ENCODE measurements at places on chromosomes 6 and 20.

DNA sequence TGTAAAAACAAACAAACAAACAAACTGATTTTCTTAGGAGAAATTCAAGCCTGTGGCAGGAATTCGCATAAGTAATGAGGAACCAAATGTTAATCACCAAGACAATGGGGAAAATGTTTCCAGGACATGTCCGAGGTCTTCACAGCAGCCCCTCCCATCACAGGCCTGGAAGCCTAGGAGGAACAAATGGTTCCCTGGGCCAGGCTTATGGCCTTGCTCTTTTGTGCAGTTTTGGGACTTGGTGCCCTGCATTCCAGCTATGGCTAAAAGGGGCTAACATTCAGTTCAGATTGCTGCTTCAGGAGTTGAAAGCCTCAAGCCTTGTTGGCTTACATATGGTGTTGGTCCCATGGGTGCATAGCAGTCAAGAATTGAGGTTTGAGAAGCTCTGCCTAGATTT lies 1372.7 kb upstream of the CITED2 start:
- no peak for DNase-seq

- no peak for DNase-seq
Observed at GRCh38 chr6:28922004-28922820, 1.6 kb downstream of the TRIM27 start.

- no peak for DNase-seq
Observed at GRCh38 chr6:36220226-36220625, 23.7 kb downstream of the BRPF3 start.

DNA sequence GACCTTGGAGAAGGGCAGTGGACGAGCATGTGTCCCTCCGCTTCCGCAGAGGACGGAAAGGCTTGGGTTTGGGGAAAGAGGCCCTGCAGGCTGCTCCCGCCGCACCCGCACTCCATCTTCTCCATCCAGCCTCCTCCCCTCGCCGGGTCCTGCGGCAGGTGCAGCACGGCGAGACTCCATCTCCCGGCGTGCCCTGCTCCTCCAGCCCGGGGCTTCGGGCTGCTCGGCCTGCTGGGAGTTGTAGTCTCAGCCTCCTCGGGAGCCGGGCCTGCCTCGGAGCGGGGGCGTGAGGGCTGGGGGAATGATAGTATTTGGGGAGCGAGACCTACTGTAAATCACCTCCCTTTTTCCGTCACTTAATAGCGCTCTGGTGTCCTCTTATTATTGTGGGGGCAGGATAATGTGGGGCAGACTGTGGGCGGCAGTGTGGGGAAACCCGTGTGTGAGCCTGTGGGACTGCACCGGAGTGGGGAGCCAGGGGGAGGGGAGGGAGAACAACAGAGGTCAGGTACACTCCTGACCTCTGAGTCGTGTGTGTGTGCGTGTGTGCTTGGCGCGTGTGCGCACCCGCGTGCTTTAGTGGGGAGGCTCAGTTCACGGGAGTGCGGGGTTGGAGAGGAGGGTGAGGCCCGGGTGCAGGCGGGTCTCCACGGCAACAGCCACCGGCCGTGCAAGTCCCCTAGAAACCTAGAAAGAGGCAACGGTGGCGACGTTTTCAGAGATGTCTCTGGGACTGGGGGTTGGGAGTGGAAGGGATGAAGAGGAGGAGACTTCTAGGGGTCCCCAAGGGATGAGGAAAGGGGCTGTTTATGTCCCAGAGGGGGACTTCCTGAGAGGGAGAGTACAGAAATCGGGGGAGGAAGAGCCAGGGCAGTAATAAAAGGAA lies 4.1 kb downstream of the TTBK1 start:
- DNase-seq = peak; percentile 13

- DNase-seq = no peak
Observed at GRCh38 chr6:41277605-41278004, 8.9 kb downstream of the TREM1 start.

GRCh38 chr20:46027245-46027853 lies 1.7 kb upstream of the SLC12A5 start:
- no peak for DNase-seq

DNA sequence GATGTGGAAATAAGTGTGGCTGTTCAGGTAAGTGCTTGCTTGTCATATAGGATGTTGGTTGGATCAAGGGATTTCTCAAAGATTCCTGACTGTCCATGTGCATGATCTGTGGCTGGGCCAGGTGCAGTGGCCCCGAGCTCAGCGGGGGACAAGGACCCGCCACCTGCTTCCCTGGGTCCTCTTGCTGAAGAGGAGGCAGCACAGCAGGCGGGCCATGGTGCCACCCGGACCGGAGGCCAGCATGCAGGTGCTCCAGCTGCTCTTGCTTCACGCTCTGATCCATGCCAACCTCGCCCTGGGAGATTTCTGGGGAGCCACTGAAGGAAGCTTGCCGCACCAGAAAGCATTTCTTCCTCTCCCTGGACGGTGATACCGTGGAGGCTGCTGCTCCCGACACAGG lies 173.8 kb downstream of the HIVEP2 start:
- no peak for DNase-seq

- DNase-seq = no peak
Observed at GRCh38 chr20:60631585-60632287, 620.3 kb upstream of the CDH4 start.

- no peak for DNase-seq
Observed at GRCh38 chr6:183668-184067, 108.6 kb upstream of the DUSP22 start.

- no peak for DNase-seq
Observed at GRCh38 chr6:168641446-168641845, 200.5 kb downstream of the SMOC2 start.

- no peak for DNase-seq
Observed at GRCh38 chr6:89675949-89676748, 37.6 kb upstream of the LYRM2 start.

GRCh38 chr6:10082385-10082784 lies 332.5 kb downstream of the TFAP2A start:
- DNase-seq = no peak

GRCh38 chr6:15491255-15491985 lies 171.4 kb downstream of the DTNBP1 start:
- no peak for DNase-seq

DNA sequence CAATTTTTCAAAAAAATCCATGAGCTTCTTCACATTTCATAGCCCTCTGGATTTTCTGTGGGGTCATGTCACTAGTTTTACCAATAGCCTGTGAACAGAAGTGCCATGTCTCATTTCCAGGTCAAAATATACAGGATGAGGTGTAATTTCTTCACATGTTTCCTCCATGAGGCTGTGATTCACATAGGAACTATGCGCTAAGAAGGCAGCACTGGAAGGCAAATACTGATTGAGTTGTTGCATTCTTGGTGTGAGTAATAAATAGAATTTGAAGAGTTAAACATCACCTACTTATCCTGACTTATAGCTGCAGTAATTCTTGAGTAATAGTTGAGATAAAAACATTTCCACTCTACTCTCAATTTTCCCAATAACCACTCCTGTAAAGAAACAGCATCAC lies 442.3 kb downstream of the HAO1 start:
- DNase-seq = no peak

- DNase-seq = no peak
Observed at GRCh38 chr20:38805502-38805957, at the start of gene PPP1R16B. Gene PPP1R16B, plus strand, starts transcription at chr20:38805697. Its CDS starts 30,229 bp downstream, at chr20:38835926.

DNA sequence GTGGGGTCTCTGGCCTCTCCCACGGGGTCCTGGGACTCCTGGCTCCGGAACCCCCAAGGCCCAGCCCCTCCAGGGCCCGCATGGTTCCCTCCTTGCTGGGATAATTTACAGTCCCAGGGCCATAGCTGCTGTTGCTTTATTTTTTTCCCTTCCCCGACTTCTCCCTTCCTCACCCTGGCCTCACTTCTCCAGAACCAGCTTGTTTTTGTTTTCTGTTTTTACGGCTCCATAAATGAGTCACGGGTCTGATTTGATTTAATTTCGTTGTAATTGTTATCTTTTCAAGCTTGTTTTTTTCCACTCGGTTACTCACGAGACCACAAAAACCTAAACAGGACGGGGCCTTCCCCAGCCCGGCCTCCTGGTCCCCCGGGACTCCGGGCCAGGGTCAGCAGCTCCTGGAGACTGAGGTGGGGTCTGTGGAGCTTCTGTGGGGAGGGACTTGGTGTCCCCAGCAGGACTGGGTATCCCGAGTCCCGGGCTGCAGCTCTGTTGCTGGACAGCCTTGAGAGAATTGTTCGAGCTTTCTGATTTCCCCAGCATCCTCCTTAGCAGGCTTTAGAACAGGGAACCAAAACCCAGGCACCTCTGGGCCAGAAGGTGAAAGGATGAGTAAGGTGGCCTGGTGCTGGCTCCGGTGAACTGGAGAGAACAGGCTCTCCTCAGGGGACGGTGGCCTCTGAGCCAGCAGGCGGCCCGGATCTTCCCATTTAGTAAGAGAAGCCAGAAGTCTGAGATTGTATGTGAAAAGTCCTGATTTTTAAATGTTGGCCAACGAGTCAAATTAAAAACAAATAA lies 94.9 kb downstream of the CEBPB start:
- DNase-seq = no peak

DNA sequence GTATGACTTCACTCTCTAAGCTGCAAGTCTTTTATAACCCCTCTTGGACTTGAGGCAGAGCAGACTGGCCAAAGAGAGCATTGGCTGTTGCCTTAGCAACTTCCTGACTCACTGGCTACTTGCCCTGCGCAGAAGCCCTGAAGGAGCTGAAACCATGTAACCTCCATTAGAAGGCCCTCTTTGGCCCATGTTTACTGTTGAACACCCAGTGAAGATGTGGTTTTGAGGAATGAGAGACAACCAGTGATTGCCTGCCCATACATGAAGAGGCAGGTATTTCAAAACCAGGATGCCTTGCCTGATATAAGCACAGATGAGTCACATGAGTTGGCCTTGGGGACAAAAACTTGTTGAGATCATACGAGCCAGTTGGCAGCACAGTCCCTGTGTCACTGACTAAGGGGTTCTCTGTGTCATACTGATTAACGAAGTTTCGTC lies 182.5 kb downstream of the EDN1 start:
- DNase-seq = no peak

DNA sequence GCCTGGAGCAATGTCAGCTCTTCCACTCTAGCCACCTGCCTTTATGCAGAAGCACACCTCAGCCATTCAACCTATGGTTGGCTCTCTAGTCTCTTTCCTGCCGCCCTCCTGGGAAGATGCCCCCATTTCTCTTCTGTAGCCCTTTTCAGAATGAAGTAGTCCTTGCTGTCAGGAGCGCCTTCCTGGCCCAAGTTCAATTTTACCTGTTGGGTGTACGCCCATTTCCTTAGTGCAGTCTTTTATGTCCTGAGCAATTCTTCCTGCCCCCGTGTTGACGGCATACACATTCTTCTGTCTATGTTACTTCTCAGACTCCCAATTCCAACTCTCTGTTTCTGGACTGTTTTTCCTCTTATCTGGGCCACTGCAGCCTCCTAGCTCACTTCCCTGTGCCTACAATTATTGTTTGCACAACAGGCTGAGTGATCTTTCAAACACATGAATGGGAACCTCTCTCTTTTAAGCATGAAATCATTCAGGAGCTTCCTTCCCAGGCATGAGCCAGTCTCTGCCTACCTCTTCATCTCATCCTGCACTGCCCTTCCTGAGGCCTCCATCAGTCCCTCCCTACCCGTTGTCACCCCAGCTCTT lies 389.2 kb downstream of the CD83 start:
- DNase-seq = no peak

GRCh38 chr6:25435416-25435985 lies 156.3 kb downstream of the CARMIL1 start:
- DNase-seq = no peak

GRCh38 chr6:43735642-43736199 lies 34.3 kb upstream of the VEGFA start:
- DNase-seq = no peak

- DNase-seq = no peak
Observed at GRCh38 chr6:100665041-100665380, 200.3 kb upstream of the SIM1 start.

DNA sequence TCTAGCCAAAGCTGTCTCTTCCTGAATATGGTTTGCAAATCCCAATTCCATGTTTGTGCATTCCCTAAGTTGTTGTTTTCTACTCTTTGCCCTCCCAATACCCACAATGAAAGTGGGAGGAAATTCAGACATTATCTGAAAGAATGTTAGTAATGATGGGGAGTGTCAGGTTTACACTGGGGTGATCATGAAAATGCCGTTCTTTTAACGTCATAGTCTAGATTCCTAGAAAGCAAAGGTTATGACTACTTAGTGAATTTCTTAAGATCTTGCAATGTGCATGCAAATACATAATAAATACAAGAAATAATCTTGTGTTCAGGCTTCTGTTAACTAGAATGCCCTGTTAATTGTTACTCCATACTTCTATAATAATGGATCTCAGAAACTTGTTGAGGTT lies 101.0 kb downstream of the LCA5 start:
- no peak for DNase-seq

DNA sequence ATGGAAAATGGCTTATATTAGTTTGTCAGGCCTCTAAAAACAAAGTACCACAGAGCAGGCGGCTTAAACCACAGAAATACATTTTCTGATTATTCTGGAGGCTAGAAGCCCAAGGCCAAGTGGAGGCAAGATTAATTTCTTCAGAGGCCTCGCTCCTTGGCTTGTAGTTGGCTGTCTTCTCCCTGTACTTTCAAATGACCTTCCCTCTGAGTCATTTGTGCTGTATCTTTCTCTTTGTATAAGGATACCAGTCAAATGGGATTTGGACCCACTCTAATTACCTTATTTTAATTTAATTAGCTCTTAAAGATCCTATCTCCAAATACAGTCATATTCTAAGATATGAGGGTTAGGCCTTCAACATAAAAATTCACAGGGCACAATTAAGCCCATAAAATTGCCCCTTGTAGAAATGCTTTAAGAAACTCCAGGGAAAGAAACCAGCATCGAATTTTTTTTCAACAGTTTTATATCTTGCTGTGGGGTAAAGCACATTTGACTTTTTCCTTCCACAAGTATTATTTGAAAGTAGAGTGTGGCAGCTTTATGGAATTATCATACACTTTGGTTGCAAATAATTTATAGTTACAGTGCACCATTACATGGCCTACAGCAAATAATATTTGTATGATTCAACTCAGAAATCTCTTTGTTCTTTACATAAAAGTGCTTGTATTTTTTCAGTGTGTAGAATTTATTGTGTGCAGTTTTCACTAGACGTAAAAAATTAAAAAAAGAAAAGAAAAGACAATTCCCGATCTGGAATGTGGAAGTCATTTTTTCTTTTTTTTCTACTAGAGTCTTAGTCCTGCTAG lies 706.1 kb downstream of the KIF16B start:
- DNase-seq = no peak

- no peak for DNase-seq
Observed at GRCh38 chr6:134632024-134632423, 314.1 kb upstream of the SGK1 start.

GRCh38 chr6:41591859-41592502 lies 45.8 kb downstream of the FOXP4 start:
- peak; percentile 25 for DNase-seq

DNA sequence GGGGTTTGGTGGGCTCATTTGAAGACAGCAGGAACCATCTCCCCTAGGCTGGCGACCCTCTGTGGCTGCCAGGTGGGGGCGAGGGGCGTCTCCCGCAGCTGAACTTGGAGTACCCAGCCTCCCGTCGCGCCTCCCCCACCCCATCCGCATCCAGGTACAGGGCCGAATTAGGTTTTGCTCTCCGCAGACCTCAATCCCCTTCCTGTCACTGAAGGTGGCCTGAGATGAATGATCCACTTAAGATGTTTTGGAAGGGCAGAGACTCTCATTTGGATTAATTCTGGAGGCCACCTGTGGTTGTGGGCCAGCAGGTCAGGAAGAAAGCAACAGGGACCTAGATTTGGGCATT lies 493 bp downstream of the CD83 start:
- DNase-seq = no peak
